ENCODE measurements at places on chromosomes 1 and 21.
A peak's percentile ranks its signal among the peaks of the same experiment; 100 is the strongest.

- DNase-seq: no peak
Measured at GRCh38 chr1:81349194-81349965, 451.4 kb upstream of the ADGRL2 start.

DNA sequence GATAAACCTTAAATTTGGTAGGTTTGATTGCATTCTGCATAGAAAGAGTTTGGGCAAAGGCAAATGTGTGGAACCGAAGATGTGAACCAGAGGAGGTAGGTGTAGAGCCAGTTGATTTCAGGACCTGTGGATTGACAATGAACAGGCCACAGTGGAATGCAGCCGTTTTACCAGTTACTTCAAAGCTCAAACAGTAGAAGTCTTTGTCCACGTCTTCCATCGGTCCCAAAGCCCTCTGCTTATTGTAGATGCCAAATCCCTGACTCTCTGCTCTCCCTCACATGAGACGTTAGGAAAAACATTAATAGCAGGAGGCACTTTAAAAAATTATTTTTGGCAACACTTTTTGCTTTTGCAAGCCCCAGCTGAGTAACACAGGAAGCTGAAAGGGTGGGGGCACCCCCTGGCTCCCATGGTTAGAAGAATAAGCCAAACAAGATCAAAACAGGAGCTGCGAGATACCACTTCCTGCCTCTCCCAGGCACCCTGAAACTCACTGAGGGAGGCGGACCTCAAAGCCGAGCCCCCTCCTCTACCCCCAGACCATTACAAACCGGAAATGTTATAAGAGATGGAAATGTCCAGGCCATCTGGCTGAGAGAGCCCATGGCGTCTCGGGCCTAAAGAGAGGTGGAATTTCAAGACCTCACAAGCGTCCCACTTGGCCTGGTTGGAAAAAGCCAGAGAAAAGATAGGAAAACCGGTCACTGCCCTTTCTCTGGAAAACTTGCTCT is 13.5 kb downstream of the TRAF3IP3 start:
- peak; percentile 92 for DNase-seq

GRCh38 chr1:55081188-55081904 is 42.0 kb downstream of the PCSK9 start:
- no peak for DNase-seq

DNA sequence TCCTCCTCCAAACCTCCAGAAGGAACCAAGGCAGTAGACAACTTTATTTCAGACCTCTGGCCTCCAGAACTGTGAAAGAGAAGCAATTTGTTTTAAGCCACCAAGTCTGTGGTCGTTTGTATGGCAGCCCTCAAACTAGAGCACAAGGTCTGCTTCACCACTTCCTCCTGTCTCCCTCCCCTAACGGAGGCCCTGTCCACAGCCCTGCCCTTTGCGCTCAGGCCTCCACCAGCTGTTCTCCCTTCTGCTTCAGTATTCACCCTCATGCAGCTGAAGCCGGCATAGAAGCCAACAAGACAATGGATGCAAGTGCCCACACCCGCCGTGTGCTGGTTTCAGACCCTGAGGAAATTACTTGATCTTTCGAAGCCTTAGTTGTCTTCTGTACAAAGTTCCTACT is 364.1 kb downstream of the HHAT start:
- DNase-seq: no peak

- no peak for DNase-seq
Measured at GRCh38 chr1:45574105-45574626, 9.7 kb upstream of the NASP start.

GRCh38 chr21:36113647-36114428 is 21.0 kb upstream of the CBR3 start:
- no peak for DNase-seq

DNA sequence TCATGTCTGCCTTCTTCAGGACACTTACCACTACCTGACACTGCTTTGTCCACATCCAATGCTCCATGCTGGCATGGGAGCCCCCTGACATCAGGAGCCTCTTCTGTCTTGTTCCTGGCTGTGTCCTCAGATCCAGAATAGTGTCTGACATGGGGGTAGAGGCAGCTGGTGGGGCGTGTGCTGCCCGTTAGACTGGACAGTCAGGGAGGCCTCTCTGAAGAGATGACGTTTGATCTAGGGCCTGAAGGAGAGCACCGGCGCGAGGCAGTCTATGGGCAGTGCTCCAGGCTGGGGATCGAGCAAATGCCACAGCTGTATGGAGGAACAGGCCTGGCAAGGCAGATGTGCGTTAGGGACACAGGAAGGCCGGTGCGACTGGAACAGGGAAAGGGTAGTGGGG is 16.6 kb downstream of the SLC9A1 start:
- no peak for DNase-seq

- DNase-seq: no peak
Measured at GRCh38 chr1:209742409-209743144, 13.3 kb upstream of the TRAF3IP3 start.

DNA sequence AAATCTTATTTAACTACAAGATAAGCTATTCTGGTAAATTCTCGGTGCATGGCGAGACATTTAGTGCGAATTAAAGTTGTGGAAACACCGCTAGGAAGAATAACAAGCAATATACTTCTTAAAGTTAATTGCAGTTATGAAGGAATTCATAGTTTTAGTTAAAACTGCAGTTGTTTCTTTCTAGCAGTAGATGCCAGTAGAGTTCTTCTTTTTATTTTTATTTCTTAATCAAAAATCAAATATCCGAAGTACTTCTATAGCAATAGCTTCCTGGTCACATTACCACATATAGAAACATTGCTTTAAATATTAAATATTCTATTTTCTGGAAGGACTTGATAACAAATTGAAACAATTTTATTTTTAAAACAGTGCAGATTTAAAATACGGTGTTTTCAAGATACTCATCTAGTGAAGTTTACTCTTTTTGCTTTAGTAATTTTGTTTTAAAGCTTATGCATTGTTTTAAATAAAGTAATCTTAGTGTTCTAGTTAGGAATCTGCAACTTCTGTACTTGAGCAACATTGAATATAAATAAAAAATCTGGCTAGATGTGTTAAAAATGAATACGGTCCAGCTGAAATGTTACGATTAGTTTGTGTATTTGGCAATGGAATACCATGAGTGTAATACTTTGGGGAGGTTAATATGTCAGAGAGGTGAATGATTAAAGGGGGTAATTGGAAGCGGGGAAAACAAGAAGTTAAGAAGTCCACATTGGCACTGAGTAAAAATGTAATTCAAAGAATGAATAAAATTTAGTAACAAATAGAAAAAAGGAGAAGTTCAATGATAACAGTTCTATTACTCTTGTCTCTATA is 2.7 kb upstream of the PRKACB start:
- no peak for DNase-seq

DNA sequence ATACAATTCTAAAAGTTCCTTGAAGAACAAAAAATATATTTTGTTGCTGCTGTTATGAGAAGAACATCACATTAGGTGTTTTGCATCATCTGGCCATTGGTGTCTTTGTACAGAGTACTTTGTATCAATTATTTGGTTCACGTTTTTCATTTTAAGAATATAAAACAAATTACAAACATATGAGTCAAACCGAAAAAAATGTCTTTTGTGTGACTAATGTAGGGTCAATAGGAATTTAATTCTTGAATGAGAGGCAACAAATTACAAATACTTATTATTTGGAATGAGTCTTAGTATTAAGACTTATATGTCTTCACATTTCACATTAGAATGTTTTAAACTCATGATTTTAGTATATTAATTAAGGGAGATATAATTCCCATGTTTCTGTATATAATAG is 54.8 kb downstream of the NR5A2 start:
- DNase-seq: no peak

GRCh38 chr1:225979421-225979820 is 19.7 kb downstream of the SDE2 start:
- no peak for DNase-seq

GRCh38 chr21:17537299-17537698 is 24.5 kb downstream of the CXADR start:
- DNase-seq: no peak

DNA sequence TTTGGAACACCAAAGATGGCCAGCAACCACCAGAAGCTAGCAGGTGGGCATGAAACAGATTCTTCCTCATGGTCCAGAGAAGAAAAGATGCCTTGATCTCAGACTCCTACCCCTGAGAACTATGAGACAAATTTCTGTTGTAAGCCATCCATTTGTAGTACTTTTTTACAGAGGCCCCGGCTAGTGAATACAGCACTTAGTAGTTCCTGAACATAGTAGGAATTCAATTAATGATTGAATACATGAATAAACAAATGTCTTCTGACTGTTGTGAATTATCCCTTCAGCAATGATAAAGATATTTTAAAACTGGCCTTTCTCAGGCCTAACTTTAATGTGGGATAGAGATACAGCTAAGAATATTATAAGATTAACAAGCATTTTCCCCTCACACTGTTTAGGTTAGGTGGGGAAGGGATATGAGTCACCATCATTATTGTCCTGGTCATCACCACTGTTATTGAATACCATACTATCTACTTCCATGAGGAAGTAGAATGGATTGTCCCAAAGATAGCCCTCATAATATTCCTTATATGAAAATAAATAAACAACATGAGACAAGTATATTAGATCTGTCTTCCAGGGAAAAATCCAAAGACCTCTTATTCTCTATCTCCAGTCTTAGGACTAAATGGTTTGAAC is 51.4 kb downstream of the ADCY10 start:
- DNase-seq: no peak

GRCh38 chr1:42982641-42983040 is 24.0 kb upstream of the SLC2A1 start:
- DNase-seq: no peak

DNA sequence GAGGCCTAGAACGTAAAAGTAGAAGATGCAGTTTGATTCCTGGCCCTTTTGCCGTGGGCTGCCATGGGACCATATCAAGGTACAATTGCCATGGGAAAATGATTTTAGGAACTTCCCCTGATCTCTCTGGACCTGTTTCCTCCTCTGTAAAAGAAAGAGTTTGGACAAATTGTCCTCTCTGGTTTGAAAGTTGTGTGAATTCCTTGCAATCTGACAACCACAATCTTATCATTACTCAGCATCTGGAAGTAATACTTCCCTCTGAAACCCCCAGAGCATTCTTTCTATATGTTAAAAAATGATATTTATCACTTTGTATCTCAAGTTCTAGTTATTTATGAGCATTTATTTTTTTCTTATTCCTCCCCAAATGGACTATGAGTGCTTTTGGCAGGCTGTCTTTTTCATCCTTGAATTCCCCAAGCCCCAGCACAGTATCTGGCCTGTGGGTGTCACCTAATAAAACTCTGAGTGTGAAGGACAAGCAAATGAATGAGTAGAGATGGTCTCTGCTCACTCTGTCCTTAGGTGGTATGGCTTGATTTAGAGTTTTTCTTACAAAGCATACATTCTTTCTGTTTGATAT is 181.1 kb downstream of the DYRK1A start:
- DNase-seq: no peak

- DNase-seq: no peak
Measured at GRCh38 chr1:19044471-19044870, 88.0 kb upstream of the IFFO2 start.

DNA sequence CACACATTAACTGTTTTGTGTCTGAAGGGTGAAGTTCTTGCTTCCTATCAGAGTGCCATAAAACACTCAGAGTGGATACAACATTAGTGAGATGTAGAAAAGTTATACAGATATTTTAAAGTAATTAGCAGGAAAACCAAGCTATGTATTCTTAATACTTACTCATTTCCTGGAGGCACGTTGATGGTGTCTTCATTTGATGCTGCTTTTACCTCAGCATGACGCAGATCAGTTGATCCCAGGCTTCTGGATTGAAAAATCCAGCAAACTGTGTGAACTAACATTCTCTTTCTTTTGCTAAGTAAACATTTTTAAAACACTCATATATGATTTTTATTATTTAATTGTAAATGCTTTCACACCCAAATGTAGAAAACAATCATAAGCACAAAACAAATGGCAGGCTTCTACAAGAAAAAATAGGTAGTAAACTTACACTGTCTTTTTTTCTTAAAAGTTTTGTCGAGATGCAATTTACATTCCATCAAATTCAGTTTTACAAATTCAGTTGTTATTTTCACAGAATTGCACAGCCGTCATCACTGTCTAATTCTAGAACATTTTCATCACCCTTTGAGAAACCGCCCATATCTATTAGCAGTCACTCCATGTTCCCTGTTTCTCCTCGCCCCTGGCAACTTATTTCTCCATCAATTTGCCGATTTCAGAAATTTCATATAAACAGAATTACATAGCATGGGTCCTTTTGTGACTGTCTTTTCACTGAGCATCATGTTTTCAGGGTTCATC is 198.9 kb downstream of the LRRC7 start:
- no peak for DNase-seq

- no peak for DNase-seq
Measured at GRCh38 chr1:98991127-98992012, 13.3 kb downstream of the PLPPR5 start.

DNA sequence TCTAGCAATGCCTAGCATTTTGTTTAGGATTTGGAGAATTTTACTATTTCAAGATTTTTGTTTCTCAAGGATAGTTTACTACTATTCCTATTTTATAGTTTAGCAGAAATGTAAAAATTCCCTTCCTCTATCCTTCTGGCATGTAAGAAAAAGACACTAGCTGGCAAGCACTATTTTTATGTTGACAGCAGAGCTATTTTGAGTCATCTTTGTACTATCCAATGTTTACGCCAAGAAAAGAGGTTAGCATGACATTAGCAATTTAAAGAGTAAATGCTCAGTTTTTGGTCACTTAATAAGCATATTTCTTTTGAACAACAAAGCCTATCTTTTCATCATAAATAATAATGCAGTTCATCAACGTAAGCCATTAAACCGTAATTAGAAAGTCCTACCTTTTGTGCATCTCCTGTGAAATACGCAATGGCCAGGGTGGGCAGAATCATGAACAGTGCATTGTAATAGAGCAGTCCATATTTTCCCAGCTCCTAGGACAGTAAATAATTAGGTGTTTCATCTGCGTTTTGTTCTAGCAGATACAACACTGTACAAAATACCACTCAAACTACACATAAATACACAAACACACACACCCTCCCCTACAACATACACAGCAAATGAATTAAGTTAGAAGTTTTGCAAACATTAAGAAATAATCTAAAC is 12.0 kb downstream of the SLC35D1 start:
- no peak for DNase-seq

DNA sequence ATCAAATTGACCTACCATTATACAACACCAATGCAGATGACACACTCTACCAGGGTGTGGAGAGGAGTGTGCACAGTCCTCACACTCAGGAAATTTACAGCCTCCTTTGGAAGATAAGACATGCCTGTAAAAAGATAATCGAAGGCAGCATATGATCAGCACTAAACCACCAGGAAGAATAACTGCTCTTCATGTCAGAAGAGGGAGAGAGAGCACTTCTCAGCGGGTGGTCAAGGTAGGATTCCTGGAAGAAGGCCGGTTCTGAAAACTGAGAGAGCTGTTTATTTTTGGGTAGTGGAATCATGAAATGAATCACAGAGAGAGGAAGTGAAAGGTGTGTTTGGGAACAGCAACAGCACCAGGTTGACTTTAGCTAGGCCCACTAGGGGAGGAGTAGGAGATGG is 14.0 kb upstream of the ZNF697 start:
- no peak for DNase-seq
